ENCODE measurements at places on chromosomes 6 and 20.

- DNase-seq: no peak
Observed at GRCh38 chr20:21191839-21192238, 66.0 kb downstream of the KIZ start.

GRCh38 chr6:151506761-151507160, 12.9 kb downstream of the CCDC170 start:
- no peak for DNase-seq

- DNase-seq: no peak
Observed at GRCh38 chr20:26169506-26169905, 472.9 kb upstream of the ZNF337 start.

- DNase-seq: no peak
Observed at GRCh38 chr20:17967521-17968365, 851 bp downstream of the SNX5 start.

- no peak for DNase-seq
Observed at GRCh38 chr20:23228912-23229311, 121.7 kb upstream of the NXT1 start.

DNA sequence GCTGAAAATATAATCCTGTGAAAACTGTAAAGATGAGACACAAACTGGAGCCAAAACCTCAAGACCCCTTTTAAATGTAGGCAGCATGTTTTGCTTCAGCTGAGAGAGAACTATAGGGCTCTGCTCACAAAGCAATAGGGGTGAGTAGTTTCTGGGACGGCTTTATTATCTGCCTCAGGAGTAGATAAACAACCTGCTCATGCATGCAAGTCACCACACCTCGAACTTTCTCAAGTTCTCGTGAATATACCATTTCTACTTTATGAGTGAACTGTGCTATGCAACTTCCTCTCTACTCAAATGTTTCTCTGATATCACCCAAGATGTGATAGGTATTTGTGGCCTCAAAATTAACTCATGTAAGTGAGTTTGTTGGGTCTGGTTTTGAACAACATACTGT, 7.5 kb upstream of the OOEP start:
- no peak for DNase-seq

DNA sequence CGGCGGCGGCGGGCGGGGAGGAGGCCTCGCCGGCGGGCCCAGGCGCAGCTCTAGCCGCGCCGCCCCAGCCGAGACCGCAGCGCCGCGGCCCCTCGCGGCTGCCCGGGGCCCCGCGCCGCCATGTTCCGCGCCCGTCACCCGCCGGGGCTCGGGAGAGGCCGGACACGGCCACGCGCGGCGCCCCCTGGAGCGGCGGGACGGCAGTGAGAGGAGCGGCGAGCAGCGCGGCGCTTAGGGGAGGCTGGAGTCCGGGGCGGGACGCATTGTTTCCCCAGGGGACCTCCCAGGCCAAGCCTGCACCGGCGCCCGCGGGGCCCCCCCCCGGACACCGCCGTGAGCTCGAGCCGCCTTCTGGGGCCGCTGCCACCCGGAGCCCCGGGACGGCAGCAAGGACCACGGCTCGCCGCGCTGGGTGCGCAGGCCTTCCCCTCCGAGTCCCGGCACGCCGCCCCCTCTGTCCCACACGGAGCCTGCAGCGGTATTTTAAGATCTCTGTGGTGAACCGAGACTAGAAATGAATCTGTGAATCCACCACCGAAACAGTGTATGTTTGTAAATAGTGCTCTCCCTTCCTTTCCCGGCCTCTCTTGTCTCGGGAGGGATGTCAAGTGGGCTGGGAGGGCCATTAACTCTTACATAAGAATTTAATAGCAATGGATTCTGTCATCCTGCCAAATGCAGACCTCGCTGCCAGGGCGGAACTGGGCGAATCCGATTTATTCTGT, 424 bp upstream of the KIF13A start:
- DNase-seq: no peak

- no peak for DNase-seq
Observed at GRCh38 chr20:61664556-61665320, 400.9 kb downstream of the TAF4 start.

- no peak for DNase-seq
Observed at GRCh38 chr6:17281100-17281496, at the start of gene RBM24. TSS of gene RBM24 (plus strand) at chr6:17281361. CDS start at chr6:17281582, 221 bp downstream.

DNA sequence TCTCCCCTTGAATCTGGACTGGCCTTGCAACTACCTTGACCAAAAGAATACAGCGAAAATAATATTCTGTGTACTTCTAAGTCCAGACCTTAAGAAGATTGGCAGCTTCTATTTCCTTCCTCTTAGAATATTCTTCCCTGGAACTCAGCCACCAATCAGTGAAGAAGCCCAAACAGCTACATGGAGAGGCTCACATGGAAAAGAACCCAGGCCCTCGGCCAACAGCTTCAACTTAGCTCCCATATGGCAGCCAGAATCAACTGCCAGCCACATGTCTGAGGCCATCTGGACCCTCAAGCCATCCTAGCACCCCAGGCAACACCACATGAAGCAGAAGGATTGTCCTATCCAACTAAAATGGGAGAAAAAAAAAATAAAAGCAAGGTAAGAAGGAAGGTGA, 178.8 kb downstream of the IBTK start:
- DNase-seq: no peak

- no peak for DNase-seq
Observed at GRCh38 chr6:138416206-138416605, 12.2 kb downstream of the HEBP2 start.

GRCh38 chr6:2073476-2073875, 171.9 kb downstream of the GMDS start:
- DNase-seq: no peak

- DNase-seq: no peak
Observed at GRCh38 chr6:112030961-112031660, 22.8 kb upstream of the CCN6 start.

DNA sequence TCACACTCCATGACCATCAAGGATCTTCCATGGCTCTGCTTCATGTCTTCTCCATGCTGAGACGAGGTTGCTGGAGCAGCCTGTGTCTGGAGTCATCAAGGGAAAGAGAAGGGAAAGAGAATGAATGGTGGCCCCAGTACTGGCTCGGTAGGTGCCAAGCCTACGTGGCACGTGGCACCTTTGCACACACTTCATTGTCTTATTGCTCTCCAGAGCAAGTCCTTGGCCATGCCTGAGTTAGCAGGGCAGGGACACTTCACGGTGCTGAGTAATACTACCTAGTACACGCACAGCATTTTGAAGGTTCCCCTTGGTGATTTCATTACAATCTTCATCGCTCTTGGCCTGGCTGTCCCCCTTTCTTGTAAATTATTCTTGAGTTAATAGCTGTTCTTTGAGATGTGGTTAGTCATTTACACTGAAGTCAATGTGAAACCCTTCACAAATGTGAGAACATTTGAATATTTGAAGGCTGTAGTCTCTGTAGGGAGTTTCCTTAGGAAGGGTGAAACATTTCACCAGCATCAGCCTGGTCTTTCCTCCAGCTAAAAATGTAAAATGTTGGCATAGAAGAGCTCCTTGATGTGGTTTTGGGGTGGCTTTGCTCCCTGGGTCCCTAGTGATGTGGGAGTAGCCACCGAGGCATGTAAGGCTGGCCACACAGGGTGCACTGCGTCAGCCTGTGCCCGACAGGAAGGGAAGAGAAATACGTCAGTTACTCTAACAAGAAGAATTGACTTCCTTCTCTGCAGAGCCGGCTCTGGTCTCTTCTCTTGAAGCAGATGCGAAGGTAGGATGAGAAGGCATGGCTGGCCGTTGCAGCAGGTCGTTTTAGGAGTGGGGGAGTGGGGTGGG, at the start of gene SYTL3:
TSS of gene SYTL3 (plus strand) at position 766 of the 855 bp plus-strand sequence. CDS start 13,215 bp downstream, outside the sequence.
- DNase-seq: peak; percentile 37

DNA sequence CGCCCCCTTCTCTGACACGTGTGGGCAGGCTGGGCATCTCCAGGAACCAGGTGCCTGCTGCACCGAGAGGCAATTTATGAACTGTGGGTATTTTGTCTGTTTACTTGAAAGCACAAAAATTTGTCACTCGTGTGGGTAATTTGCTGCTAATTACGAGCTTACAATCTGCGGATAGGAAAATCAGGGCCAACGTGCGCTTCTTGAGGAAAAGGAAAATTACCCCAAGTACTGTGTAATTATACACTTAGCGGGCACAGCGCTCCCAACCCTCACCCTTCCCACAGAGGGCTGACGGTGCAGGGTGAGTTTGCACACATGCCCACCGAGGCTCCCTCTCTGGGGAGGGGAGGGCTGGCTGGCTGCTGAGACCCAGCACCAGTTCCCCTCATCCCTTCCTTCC, 25.3 kb upstream of the MDGA1 start:
- no peak for DNase-seq

DNA sequence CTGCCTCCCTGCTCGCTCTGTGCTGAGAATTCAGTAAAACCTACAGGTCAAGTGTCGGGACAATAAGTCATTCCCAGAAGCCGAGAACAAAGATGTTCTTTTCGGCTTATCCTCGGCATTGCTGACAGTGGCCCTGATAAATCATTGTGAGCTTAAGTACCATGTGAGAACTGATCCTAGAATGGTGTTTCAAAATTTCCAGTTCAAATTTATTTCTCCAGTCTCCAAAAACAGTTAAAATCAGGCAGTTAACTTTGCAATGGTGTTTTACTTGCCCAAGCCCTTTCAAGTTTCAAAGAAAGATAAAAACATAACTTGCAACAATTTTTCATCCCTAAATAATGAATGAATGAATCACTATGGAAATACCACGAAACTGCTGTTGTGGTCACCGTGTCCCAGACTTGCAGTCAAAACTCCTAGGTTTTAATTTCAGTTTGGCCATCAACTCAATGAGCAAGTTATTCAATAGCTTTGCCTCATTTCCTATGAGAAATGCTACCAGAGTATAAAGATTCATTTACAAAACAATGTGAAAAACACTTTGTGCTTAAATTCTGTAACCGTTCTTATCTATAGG, 4.3 kb downstream of the ATP5F1E start:
- DNase-seq: no peak

GRCh38 chr6:139172567-139172966, 37.7 kb downstream of the HECA start:
- no peak for DNase-seq

- DNase-seq: no peak
Observed at GRCh38 chr20:8039042-8039441, 19.5 kb upstream of the TMX4 start.

- DNase-seq: no peak
Observed at GRCh38 chr20:1010659-1011058, 8.5 kb upstream of the RSPO4 start.

DNA sequence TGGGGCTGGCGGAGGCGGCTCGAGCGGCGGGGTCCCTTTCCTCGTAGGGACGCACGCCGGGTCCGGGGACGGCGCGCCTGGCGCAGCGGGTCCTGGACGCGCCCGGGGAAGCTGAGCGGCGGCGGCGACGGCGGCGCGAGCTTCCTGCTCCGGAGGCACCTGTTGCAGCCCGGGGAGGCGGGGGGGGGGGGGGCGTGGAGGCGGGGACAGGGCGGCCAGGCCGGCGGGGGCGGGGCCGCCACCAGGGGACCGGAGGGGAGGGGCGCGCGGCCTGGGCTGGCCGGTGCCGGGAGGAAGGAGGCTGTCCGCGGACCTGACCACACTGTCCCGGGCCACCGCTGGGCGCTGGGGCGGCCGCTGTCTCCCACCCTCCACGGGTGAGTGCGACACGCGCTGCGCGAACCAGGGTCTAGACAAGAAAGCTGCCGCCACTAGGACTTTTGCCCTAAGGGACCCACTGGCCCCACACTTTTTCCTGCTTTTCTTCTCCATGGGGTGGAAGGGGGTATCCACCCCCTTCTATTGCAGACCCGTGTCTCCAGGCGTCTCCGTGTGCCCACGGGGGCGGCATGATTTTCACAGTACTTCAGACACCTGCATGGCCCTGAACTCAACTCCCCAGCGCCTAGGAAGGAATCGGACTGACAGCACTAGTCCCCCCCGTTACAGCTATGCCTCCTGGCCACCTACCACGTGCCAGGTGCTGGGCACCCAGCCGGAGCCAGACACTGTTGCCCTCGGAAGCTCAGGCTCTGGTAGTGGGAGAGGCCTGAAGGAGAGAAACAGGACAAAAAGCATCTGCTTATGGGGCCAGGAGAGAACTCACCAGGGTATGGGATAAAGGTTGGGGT, at the start of gene NFATC2:
TSS of gene NFATC2 (minus strand) at position 149 of the 851 bp plus-strand sequence. CDS start 220 bp downstream, outside the sequence.
- peak; percentile 25 for DNase-seq

GRCh38 chr6:93341900-93342613, 77.3 kb downstream of the EPHA7 start:
- no peak for DNase-seq

GRCh38 chr6:37665304-37665703, 32.4 kb downstream of the MDGA1 start:
- no peak for DNase-seq

GRCh38 chr20:56222201-56222600, 26.3 kb upstream of the MC3R start:
- DNase-seq: no peak

GRCh38 chr6:108523697-108524096, 37.0 kb upstream of the FOXO3 start:
- DNase-seq: no peak

DNA sequence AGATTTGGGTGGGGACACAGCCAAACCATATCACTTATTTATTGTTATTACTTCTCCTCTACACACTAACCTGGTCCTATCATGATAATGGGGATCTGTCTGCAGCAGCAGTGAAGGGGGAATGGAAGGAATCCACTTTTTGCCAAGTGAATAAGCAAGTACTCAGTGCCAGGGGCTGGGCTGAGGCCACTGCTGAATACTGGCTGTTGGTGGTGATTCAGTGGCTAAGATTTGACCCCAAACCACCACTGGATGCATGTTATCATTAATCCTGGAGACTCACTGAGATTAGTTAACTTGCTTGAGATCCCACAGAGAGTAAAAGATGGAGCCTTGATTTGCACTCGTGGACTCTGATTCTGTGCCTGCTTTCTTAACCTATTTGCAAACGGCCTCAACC, 127.7 kb downstream of the TSHZ2 start:
- DNase-seq: no peak

- DNase-seq: no peak
Observed at GRCh38 chr6:17869010-17869752, 118.3 kb downstream of the KIF13A start.

- DNase-seq: no peak
Observed at GRCh38 chr6:139917951-139918630, 543.6 kb upstream of the CITED2 start.

DNA sequence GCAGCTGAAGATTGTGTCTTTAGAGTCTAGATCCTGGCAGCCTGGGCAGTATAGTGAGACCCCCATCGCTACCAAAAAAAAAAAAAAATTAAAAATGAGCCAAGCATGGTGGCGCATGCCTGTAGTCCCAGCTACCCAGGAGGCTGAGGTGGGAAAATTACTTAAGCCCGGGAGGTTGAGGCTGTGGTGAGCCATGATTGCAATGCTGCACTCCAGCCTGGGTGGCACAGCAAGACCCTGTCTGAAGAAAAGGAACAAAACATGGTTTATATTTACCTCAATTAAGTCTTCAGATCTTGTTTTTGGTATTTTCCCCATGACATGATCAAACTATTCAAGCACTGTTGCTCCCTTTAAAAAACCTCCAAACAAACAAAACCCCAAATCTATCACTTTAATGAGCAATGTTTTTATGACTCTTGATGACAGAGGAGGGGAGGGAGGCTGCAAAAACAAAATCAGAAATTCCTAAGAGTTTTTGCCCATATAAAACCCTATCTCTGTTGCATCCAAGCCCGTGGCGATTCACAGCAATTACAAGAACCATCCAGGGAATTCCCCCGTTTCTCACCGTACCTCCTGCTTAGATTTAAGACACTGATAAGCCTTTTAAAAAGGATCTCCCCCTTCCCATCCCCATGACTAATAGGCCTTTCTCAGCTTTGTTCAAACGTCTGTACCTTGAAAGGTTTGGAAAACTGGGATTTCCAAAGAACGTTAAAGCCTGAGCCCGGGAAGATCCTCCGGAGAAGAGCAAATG, 259.9 kb downstream of the BMP7 start:
- no peak for DNase-seq

GRCh38 chr6:6483733-6484132, 104.8 kb upstream of the LY86 start:
- no peak for DNase-seq
